ENCODE measurements at places on chromosomes 1 and 21.

DNA sequence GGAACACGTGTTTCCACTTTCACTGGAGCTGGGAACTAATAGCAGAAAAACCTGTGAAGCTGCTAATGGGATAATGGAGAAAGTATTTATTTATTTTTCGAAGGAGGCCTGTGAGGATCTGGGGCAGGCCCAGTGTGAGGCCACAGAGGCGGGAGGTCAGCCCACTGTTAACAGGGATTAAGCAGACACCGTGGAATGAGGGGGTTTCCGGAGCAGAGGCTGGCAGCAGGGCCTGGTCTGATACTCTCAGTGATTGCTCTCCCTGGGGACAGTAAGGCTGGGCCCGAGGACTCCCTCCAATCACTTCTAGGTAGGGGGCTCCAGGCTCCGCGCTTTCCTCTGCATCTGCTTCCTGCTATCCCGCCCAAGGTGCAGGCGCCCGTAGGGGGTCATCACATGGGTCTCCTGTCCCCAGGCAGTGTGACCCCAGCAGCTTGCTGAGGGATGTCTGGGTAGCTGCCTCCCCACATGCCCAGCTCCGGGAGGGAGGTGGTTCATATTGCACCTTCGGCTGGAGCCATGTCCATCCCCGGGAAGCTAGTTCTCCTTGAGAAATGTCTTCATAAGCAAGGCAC, 28.8 kb upstream of the CDCA8 start:
- peak; percentile 26 for DNase-seq

GRCh38 chr21:25428537-25428936, 178.7 kb downstream of the MRPL39 start:
- DNase-seq, result no peak

DNA sequence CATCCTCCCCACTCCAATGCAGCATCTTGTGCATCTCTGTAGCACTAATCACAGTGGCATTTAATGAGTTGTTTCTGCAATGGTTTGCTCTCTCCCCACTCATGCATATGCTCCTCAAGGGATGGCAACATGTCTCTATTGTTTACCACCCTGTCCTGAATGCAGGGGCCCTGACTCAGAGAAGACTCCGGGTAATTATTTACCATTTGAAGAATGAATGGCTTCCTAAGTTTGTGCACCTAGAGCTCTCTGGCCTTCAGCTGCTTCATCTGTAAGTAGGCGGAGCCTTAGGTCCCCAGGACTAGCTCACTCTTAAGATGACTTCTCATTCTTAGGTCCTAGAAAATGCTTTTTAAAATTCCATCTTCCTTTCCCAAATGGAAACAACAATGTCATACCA, 63.7 kb upstream of the IGSF21 start:
- DNase-seq, result no peak

GRCh38 chr1:22893292-22893691, 79.4 kb downstream of the LACTBL1 start:
- DNase-seq, result no peak
